ENCODE measurements at places on chromosomes 4 and X.

- DNase-seq = no peak
These were observed 753.7 kb upstream of the AMOT start for GRCh38 chrX:113594123-113594841.

DNA sequence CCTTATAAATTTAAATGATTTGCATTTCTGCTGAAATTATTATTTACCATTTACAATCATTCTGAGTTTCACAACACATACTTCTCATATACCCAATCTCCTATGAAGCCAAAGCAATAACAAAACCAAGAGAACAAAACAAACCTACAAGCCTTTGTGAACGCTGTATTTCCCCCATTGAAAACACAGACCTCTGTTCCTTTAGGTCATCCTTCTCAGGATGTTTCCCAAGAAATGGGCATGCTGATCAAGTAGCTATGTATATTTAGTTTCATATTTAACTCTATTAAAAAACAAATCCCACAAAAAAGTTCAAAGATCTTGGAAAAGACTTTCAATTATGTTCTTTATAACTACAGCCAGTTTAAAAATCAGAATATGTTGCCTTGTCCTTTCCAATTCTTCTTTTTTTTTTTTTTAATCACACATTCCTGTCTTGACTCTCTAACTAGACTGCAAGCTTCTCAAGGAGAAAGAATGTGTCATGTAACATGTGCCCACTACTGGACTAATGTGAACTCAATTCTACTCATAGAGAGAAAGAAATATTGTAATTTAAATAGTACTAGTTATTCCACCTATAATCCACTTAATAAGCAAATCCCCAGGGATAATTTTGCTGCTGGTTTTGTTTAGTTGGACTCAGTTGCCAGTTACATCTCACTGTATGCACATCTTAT lies 84.3 kb upstream of the PRSS48 start:
- no peak for DNase-seq

GRCh38 chr4:61877266-61877665 lies 677.1 kb downstream of the ADGRL3 start:
- no peak for DNase-seq

- DNase-seq = no peak
These were observed 238.1 kb downstream of the ARAP2 start for GRCh38 chr4:36006226-36006625.

- DNase-seq = no peak
These were observed 18.7 kb upstream of the GPR34 start for GRCh38 chrX:41670112-41670511.

- no peak for DNase-seq
These were observed 7.8 kb downstream of the ZCCHC4 start for GRCh38 chr4:25320336-25320735.

- DNase-seq = no peak
These were observed 16.2 kb downstream of the ARHGEF38 start for GRCh38 chr4:105568584-105568983.

DNA sequence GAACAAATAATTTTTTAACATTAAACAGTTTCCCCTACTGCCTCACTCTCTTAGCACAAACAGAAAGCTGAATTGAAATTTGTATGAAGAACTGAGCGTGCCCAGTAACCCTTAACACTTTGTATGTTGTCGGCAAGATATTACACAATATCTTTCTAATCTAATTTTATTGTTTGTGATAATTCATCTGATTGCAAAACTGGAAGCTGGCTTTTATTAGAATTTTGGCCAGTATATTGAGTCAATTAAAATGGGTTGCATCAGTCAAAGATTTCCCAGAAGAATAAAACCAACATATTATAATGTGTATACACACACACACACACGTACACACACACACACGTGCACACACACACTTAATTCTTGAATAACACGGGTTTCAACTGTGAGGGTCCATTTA lies 2332.1 kb downstream of the PCDH7 start:
- no peak for DNase-seq

GRCh38 chr4:73729534-73730165 lies 10.7 kb upstream of the CXCL8 start:
- DNase-seq = peak; percentile 60

DNA sequence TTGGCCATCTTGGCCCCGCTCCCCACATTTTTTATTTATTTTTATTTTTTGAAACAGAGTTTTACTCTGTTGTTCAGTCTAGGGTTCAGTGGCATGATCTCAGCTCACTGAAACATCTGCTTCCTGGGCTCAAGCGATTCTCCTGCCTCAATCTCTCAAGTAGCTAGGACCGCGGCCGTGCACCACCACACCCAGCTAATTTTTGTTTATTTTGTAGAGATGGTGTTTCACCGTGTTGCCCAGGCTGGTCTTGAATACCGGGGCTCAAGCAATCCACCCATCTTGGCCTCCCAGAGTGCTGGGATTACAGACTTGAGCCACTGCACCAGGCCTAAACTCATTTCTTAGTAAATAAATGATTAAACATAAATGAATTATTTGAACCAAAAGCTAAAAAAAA lies 322.0 kb upstream of the LCORL start:
- no peak for DNase-seq

DNA sequence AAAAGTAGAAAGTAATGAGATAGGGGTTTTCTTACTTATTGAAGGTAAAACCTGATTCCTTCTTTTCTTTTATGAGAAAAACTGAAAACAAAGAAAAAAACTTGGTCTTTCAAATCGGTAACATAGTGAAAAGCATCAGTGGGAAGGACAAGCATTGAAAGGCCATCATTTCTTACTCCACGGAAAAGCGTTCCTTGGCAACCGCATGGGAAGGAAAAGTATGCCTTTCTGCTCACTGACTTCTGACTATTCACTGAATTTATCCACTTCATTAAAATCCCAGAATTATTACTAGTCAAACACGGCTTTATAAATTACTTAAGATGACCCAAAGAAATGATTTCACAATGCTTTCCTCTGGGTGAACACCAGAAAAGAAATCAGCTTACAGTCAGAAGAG lies 646.7 kb downstream of the TLL1 start:
- no peak for DNase-seq

DNA sequence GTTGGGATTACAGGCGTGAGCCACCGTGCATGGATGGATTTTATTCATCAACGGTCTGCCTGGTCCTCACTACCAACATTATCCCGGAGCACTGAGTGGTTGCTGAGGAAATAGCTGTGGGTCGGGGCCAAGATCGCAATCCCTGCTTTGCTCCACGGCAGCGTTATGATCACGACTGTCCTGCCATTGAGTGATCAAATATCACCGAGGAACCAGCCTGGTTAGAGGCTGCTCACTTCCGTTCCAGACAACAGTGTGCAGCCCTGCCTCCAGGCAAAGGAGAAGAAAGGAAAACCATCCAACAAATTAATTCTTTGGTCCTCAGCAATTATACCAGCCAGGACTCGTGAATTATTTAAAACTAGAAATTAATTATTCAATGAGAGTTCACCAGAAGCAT lies 70.6 kb upstream of the TBL1X start:
- no peak for DNase-seq

DNA sequence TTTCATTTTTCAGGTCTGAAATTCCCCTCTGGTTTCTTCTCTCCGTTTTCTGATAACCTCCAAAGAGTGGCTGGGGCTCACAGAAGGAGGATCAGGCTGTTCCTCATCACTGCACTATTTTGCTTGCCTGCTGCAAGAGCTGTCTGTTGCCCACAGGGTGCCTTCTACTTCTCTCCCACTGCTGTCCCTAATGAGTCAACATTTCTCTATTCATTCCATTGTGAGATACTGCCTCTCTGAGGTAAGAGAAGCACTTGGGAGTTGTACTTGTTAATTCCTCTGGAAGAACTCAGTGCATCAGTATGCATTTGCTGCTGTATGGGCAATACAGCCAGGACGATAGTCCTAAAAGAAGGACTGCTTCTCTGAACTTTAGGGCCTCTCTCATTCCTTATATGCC lies 34.8 kb downstream of the CT47B1 start:
- DNase-seq = no peak

DNA sequence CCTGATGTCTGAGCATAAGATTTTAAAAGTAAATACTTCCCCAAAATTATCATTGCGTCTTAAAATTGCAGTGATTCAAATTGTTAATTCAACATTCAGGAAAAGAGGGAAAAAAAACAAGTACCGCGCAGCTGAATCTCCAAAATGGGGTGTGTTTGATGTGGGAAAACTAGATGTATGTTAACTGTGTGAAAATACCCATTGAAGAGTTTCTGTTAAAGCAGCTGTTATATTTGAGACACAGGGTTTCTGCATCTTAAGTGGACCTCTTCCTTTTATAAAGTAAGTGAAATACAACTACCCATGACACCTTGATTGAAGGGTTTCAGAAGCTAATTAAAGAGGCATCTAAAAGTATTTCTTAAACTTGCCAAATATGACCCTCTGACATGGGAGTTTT lies 1186.1 kb downstream of the NLGN4X start:
- DNase-seq = no peak

DNA sequence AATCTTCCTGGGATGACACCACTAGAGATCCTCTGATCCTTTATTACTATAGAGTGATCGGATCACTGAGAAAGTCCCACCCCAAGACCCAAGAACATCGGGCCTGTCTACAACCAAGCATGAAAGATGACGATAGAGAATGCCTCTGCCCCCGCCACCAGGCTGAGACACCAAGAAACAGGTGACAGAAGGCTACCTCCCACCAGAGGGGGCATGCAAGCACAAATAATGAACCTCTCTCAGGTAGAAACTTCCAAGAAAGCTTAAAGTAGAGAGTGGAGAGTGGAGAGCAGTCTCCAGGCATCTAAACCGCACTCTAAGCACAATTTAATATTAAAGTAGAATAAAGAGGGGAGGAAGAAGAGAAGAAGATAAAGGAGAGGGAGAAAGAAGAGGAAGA lies 402.6 kb downstream of the INPP4B start:
- no peak for DNase-seq

DNA sequence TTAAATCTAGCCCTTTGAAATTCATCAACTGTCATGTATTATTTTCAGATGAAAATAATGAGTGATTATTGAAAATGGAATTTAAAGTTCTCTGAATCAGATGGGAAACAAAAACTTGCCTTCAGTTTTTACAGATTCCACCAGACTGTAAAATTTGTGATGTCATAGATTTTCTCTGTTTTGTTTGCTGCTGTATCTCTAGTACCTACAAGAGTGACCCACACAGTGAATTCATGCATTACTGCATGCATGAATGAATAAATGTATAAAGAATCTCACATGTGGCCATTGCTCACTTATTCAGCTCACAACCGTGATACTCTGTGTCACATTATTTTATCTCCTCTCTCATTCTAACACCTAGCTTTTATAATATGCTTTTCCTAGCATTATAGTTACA lies 532.2 kb upstream of the AGA start:
- no peak for DNase-seq

DNA sequence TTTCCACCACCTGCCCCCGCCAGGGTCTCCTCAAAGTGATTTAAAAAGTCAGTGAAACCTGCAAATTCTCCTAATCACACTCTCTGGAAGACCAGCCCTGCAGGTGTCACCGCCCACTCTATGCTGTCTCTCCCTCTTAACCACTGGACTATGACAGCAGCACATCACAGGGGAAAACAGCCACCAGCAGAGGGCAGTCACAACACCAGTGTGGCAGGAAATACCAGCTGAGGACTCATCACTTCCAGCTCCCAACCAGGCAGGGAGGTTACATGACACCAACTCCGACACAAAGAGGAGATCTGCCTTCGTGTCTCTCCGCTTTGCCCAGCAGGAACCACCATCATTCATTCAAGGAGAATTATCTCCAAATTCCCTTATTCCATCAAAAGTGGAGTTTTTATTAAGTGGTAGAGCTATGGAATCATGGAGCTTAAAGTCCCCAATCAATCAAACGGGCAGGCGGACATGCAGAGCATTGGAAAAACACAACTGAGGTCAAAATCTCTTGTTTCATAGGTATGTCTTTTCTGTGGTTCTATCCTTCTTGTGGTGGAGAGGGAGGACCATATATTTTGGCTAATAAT lies 91.3 kb downstream of the NSUN7 start:
- DNase-seq = peak; percentile 87

- DNase-seq = no peak
These were observed 305.7 kb upstream of the SLIT2 start for GRCh38 chr4:19945979-19946380.

DNA sequence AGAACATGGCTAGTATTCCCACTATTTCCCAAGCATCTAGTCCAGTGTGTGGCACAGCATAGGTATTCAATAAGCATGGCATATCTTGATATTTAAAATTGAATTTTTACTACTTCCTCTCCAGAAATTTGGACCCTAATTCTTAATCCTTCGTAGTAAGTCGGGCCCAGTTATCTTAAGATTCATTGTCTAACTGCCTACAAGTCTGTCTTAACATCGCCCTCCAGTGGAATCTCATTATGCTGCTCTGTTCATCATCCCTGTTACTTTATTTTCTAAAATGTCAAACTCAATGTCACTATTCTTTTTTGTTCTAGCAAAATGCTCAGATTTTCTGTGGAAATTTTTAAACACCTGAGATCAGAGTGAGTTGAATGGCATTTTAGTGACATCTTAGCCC lies 606.2 kb downstream of the KLHL13 start:
- DNase-seq = peak; percentile 7

DNA sequence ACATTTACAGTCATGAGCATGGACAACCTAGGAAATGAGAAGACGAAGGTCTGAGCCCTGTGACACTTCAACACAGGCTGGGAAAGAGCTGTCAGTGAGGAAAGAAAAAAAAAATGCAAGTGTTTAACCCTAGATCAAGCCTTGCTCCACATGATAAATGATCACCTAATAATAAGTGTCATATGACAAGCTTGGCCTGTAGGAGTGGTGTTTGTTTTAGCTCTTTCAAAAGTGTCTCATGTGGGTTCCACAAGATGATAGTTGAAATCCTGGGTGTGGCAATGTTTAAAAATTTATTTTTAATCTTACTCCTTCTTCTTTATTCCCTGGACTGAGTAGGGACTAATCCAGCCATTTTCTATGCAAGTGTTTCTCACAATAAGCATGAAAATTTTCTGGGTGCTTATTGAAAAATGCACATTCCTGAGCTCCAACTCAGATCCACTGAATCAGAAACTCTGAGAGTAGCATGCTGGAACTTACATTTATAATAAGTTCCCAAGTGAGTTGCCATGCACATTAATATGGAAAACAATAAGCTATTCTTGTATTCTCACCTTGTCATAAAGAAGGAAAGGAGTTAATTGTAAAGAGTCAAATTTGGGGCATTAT lies 138.3 kb downstream of the AREG start:
- DNase-seq = no peak

- no peak for DNase-seq
These were observed 70.0 kb downstream of the DCHS2 start for GRCh38 chr4:154421618-154422017.

- DNase-seq = no peak
These were observed 19.2 kb upstream of the CCNA2 start for GRCh38 chr4:121842862-121843261.

DNA sequence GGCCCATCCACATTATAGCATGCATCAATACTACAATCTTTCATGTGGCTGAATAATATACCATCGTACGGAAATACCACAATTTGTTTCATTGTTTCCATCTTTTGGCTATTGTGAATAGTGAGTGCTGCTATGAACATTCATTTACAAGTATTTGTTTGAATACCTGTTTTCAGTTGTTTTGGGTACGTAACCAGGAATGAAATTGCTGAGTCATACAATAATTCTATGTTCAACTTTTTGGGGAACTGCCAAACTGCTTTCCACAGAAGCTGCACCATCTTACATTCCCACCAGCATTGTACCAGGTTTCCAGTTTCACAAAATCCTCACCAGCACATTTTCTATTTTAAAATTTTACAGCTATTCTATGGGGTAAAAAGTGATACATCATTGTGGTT lies 28.5 kb upstream of the MANBA start:
- DNase-seq = peak; percentile 49

- no peak for DNase-seq
These were observed 14.1 kb downstream of the PSAPL1 start for GRCh38 chr4:7420661-7421040.

- no peak for DNase-seq
These were observed 28.2 kb downstream of the FAM149A start for GRCh38 chr4:186132577-186133242.
